ENCODE measurements at places on chromosomes 6 and 20.

- no peak for DNase-seq
Measured at GRCh38 chr6:163711615-163712565, 297.4 kb downstream of the QKI start.

DNA sequence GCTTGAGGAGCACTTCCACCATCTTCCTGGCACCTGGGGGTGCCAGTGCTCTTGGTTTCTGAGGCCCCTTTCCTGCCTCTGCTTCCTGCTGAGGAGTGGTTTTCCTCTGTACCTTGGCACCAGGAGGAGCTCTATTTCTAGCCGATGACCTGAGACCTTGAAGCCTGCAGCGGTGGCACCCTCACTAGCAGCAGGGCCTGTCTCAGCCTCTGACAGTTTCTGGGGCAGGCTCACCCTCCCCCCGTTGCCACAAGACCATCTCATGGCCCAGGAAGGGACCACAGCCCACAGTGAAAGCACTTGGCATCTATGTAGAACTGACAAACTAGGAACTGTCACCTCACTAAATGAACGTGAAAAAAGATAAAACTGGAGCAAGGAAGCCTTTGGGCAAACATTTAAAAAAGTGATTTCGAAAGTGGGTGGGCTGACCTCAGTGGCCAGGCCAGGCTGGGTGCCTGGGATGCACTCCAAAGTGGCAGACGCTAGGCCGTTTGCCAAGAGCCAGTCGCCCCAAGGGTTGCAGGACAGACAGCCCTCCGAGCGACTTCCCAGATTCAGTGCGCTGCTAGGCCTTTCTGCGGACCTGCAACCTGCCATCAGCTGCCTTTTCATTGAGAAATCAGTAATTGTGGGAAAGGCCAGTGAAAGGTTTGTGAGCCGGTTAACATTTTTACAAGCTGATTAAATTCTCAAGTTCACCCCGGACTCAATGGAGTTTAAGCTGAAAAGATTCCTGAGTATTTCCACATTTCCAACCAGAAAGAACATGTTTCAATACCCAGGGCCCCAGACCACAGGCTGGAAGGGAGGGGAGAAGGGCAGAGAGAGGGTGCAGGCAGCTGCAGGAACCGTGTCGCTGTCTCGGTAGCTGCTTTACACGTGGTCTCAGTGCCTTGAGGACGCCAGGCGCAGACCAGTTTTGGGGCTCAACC is 303.7 kb downstream of the ESR1 start:
- DNase-seq = no peak

GRCh38 chr6:117521791-117522502 is 39.5 kb downstream of the DCBLD1 start:
- no peak for DNase-seq

DNA sequence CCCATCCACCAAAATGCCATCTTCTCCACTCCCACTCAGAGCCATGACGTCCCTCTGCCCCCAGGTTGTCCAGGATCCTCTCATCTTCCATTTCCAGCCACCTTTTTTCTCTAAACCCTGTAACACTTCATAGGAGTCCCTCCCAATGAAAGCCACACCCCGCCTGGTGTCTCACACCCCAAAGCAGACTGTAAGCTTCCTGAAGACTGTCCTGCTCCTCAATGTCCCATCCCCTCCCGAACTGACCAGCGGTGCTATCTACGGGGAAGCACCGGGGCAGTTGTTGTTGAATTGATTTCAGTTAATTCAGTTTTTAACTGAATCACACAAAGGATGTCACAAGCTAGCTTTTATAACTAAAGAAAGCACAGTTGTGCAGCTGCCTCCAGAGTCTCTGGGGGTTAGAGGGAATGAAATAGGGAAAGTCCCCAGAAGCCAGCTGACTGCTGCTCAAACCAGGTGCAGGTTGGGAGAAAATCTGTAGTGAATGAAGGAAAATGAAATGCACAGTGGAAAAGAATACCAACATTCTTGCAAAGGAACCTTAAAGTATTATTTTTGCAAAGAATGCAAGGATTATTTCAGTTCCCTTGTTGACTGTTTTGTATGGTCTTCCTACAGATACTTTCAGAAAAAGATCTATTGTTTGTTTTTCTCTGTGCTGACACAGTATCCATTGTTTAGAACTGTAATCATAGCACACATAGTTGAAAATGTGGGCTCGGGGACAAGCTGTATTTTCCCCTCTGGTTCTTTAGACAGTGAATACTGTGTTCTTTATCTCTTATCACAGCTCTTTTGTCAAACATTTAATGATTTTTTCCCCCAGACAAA is 222.6 kb upstream of the QKI start:
- DNase-seq = no peak

DNA sequence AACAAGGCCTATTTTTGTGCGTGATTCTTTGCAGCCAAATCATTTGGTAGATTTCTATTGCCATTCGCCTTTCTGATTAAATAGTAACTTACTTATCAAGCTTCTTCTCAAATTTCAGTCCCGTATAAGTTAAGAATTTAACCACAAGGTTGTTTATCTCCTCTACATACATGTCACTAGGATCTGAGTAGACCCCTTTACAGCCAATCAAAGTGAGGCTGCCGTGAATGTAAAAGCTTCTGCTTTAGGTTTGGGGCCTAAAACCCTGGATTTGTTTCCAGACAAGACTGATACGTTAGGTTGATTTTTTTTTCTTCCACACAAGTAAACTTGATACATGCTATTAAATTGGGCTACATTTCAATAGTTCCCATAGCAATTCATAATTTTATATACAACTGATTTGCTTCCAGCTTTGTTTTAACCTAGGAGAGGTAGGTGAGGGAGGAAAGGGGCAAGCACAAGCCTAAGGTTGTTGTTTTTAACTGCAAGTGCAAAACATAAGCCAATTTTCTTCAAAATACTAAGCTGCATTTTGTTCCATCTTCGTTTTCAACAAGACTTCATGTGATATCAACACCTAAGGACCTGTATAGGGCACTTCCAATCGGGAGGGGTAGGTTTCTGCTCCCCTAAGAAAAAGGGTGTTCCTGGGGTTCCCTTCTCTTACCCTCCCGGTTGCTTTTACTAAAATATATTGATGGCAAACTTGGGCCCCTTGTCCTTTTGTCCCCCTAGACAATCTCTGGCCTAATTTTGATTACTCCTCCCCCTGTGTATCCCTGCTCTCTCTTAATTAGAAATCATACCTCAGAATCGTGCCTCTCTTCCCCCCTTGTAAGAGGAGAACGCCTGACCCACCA is 1.7 kb downstream of the RANBP9 start:
- DNase-seq = peak; percentile 10

DNA sequence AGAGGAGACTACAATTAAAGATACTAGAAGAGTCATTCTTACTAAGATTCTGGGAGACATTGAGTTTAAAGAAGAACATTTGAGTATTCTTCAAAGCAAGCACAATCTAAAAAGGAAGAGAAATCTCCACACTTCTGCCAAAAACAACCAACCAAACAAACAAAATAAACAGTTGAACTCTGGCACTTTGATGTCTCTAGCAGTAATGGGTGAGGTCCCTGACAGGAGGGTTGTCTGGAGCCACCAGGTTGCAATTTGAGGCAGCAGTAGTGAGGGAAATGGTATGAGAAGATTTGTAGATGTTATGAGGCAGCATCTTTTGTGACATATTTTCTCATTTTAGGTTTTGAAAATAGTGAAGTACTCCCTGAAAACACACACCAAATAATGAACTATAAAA is 108.1 kb downstream of the PHF3 start:
- DNase-seq = no peak

DNA sequence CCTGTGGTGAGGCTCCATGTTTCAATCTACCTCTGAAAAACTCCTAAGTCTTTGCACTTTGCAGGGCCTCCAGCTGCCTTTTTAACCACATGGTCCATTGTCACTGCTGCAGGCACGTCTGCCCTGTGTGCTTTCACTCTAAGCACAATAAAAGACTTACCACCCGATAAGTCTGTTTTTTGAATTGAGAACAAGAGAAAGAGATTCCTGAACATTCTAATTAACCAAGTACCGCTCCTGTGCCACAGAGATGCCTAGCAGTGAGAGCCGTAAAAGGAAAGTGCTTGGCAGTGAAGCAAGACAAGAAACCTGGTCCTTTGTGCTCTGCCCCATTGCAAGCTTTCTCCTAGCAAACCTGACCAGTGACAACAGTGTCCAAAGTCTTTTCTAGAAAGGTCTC is 487.6 kb upstream of the FLRT3 start:
- DNase-seq = no peak

DNA sequence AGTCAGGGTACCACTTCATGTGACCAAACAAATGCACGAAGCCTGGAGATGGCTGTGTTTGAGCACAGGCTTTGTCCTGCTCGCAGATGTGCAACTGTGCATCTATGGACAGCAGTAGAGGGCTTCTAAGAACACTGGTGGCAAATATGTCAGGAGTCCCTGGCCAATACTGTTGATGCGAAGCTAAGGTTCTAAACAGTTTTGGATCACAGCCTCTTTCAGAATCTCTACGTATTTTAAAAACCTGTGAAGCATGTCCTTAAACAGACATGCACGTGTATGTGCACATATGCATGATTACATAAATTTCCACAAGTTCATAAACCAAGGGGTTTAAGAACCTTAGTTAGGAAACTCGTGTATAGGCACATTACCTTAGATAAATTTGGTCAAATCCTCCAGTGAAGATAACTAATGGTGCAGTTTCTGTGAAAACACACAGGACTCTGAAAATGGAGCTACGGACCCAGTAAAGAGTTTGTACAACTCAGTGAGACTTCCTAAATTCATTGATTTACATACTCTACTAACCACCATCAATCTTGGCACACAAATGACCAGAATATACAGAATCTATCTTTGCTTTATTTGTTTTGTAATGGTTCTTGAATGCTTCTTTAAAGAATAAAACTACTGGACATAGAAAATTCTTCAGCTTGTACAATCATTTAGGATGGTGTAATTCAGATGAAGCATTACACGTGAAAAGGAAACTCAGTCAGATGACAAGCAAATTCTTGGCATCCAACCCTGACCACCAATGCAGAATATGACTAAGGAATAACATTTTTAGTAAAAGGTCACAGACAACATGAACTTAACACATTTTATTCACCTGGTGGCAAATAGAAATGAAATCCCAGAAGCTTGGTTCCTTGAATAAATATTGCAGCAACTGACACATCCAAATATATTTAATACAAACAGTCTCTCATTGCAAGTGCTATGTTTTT is 27.4 kb downstream of the KCNQ5 start:
- no peak for DNase-seq

- DNase-seq = no peak
Measured at GRCh38 chr6:52595796-52596130, 18.9 kb upstream of the TRAM2 start.

DNA sequence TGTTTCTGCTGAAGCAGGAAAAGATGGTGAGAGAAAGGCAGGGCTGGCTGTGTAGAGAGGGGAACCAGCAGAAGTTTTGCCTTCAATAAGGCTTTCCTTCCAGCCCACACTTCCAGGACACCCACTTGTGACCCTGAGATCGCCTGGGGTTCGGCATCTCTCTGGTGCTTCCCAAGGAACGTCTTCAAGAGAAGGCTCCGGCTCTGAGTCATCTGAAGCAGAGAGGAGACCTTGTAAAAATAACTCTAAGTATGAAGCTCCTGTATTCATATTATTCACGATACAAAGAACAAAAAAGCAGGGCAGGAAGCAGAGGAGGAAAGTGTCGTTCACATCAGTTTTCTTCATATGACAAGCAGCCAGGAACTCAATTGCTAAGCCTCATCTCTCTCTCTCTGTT is 95.4 kb upstream of the MRPS10 start:
- no peak for DNase-seq

GRCh38 chr20:14631011-14631410 is 293.6 kb upstream of the FLRT3 start:
- no peak for DNase-seq

GRCh38 chr6:151358475-151358874 is 32.9 kb downstream of the ZBTB2 start:
- no peak for DNase-seq

GRCh38 chr6:42281570-42281969 is 63.9 kb upstream of the MRPS10 start:
- no peak for DNase-seq

DNA sequence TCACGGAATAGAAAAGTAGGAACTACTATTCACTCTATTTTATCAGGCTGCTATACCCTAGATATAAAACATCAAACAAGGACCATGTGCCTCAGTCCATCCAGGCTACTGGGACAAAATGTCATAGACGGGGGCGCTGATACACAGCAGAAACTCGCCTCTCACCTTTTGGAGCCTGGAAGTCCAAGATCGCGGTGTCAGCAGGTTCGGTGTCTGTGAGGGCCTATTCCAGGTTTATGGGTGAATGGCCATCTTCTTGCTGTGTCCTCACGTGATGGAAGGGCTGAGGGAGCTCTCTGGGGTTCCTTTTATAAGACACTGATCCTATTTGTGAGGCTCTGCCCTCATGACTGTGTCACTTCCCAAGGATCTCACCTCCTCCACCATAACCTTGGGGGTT is 89.5 kb downstream of the DLL1 start:
- DNase-seq = no peak

- DNase-seq = no peak
Measured at GRCh38 chr20:1369970-1370369, 22.9 kb downstream of the FKBP1A start.

- DNase-seq = no peak
Measured at GRCh38 chr20:57498425-57499400, 26.2 kb downstream of the CTCFL start.

DNA sequence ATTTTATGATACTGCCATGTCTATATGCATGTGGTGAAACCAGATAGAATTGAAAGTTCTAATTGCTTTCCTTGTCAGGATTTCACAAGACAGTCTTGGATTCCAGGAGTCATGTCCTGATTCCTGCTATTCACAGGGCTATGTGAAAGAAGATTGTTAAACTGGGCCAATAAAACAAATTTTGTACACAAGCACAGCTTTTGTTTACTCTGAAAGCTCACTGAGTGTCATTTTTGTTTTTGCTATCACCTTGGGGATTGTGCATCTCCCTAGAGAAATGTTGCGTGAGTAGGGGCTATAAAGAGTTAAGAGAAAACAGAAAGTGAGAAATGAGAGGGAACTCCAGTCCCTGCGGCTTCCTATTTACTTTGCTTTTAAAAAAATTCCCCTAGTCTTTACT is 627.5 kb downstream of the PKHD1 start:
- DNase-seq = no peak

- DNase-seq = no peak
Measured at GRCh38 chr6:147691446-147691845, 183.0 kb downstream of the SAMD5 start.

DNA sequence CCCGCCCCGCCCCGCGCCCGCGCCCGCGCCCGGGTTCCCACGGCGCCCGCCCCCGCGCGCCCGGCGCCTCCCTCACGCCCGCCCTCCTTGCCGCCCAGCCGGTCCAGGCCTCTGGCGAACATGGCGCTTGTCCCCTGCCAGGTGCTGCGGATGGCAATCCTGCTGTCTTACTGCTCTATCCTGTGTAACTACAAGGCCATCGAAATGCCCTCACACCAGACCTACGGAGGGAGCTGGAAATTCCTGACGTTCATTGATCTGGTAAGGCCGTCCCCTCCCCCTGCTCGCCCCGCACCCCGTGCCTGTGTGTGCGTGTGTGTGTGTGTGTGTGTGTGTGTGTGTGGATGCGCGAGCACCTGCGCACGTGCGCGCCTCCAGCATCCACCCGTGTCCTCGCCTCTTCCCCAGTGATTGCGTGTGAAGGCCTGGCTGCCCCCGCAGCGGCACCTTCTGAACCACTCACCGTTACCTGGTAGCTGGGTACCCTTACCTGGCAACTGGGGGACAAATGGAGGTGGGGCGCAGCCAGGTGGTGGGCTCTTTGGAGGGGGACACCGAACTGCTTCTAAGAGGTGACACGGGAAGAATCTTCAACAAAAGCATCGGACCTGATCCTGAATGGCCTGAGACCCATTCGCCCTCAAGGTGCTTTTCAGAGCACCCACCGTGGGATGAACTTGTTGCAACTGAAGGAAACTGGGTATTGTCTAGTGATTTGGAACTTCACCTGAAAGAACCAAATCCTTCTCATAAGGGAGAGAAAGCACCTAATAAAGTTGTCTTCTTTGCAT is at the start of gene AIG1:
TSS of gene AIG1 (plus strand) at position 84 of the 791 bp plus-strand sequence. CDS start at position 121, 37 bp downstream.
- DNase-seq = peak; percentile 43

All from effector CD4-positive, alpha-beta T cell (primary cell).